ENCODE measurements at places on chromosomes 4 and X.

DNA sequence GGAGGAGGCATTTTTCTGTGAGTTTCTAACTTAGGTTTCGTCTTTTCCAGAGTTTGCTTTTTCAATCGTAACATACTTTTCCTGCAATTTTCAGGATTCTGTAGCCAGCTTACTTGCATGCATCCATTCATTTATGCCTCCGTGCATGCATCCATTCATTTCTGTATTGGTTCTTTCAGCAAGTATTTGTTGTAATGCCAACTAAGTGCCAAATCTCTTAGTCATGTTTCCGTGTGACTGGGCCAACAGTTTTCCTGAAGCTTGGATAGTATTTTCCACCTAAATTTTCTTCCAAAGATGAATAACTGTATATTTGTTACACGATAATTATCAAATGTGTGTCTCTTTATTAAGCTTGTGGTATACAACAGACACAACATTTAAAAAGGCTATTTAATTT is 41.5 kb downstream of the CBLL2 start:
- DNase-seq, result no peak

DNA sequence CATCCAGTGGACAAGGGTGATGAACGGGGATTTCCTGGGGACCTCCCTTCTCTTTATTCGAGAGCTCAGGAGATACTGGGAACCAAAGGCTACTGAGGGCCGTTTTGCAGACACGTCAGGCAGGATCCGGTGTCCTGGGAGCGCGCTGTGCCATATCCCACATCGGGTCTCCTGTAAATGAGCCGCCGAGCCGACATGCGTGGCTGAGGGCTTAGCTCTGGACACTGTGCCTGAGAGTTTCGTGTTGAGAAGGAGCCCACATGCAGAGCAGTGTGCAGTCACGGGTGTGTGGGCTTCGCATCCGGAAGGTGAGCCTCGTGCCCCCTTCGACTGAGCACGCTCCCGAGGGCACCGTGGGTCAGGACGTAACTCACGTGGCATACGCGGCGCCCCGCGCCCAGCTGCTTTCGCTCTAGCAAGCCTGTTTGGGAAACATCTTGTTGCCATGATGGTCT is 28.5 kb upstream of the HGFAC start:
- no peak for DNase-seq

GRCh38 chr4:182175788-182176519 is 67.2 kb upstream of the TENM3 start:
- no peak for DNase-seq

- DNase-seq, result no peak
Measured at GRCh38 chr4:143458966-143459365, 54.5 kb upstream of the SMARCA5 start.

DNA sequence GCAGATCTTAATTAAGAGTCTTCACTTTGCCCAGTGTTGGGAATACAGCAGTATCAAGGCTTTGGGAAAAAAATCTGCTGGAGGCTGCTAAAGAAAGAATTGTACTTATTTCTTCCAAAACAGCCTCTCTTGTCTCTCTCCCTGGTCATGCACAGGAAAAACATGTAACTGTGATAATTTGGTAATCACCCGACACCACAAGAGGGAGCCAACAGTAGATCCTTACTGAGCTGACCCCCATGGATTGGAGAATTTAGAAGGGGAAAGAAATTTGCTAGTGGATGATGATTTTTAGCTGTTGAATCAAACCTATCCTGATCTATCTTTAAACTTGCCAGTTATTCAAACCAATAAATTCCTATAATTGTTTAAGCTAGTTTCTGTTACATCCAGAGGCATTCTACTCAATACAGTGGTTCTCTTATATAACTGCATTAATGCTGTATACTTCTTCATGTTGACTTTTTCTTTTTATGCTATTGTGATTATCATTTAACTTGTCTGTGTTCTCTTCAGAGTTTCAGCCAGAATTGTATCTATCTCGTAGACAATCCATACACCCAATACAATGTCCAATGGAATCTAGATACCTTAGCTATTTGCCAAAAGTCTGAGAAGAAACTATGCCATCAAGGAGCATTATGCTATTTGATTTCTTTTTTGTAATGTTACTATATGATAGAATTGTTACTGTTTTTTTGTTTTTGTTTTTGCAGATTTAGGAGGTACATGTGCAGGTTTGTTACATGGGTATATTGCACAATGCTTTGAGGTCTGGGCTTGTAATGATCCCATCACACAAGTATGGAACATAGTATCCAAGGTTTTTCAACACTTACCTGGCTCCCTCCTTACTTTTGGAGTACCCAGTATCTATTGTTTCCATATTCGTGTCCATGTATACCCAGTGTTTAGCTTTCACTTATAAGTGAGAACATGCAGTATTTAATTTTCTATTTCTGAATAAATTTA is 31.3 kb upstream of the ARHGEF38 start:
- DNase-seq, result no peak

DNA sequence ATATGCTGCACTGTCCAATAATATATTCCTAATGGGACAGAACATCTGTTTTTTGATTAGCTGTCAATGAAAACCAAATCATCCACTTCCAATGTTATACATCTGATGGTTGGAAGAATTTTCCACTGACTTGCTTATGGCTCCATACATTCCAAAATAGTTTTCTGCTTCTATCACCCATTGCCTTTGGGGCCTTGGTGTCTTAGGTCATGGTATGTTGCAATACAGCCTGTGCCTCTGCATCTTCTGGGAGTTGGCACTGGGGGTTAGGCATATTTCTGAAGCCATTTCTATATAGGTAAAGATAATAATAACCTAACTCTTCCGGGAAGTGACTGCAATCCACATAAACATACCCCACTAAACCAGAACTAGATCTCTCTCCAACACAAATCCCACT is 53.2 kb upstream of the NR3C2 start:
- no peak for DNase-seq

DNA sequence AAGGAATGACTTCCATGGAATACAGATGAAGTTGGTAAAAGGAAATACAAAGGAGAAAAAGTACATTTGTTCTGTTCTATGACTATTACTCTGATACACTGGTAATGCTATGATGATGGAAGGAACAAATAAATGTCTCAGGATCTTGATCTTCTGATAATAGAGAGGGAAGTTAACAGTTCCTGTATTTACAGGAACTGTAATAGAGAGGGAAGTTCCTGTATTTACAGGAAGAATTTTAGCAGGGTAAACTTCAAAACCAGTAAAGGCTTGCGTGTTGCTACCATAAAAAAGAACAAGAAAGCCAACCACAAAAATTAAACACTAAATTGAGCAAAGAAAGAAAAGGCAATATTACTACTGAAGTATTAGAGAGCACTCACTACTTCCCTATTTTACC is 91.7 kb upstream of the HPGD start:
- no peak for DNase-seq

- no peak for DNase-seq
Measured at GRCh38 chrX:13420545-13421183, 100.8 kb upstream of the ATXN3L start.

- DNase-seq, result no peak
Measured at GRCh38 chrX:20015422-20015821, 24.6 kb upstream of the BCLAF3 start.

DNA sequence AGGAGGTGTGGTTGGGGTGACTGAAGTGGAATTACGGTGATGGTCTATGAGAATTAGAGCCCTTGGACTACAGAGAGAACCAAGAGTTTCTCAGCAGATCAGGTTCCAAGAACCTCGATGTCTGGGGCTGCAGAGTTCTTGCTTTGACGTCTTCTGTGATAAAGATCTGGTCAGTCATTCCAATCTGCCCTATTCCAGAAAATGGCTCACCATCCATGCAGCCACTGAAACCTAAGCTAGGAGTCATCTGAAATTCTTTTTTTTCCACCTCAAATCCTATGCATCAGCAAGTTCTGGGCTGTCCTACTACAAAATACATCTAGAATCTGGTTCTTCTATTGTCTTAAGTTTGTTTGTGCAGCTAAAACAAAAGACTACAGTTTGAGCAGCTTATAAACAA is 254.4 kb upstream of the PGRMC2 start:
- DNase-seq, result no peak

DNA sequence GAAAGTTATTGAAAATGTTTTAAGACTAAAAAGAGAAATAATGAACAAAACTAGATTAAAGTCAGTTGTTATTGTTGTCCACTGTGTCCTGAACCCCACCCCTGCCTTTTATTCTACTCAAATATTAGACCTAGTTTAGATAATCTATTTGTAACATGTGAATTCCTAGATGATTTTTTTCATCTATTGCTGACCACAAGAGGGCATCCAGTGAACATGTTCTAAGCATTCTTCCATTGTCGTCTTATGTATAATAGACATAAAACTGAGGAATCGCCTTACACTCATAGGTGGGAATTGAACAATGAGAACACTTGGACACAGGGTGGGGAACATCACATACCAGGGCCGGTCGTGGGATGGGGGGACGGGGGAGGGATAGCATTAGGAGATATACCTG is 36.4 kb upstream of the HPRT1 start:
- DNase-seq, result no peak

GRCh38 chrX:68985135-68985755 is 156.4 kb downstream of the EFNB1 start:
- DNase-seq, result no peak

GRCh38 chr4:125115476-125115875 is 199.3 kb upstream of the FAT4 start:
- no peak for DNase-seq

- no peak for DNase-seq
Measured at GRCh38 chr4:148069086-148069894, 337.4 kb downstream of the ARHGAP10 start.

- no peak for DNase-seq
Measured at GRCh38 chr4:40721730-40722171, 28.0 kb upstream of the NSUN7 start.

- DNase-seq, result no peak
Measured at GRCh38 chr4:159673221-159673620, 570.3 kb downstream of the RAPGEF2 start.

DNA sequence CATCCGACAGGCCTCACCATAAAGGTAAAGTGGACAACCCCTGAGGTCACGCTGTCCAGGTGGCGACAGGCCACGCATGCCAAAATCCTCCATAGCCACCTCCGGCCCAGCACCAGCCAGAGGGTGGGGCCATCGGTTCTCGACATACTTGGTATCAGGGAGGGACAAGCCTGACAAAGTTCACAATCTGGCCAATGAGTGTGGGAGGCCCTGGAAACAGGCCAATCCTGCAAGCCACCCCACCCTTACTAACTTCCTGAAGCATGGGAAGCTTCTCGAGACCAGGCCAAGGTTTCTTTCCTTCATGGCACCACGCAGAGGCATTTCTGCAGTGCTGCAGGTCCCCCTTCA is 73.8 kb downstream of the MTMR1 start:
- DNase-seq, result no peak

- DNase-seq, result no peak
Measured at GRCh38 chrX:39174772-39175417, 373.6 kb downstream of the MID1IP1 start.

- no peak for DNase-seq
Measured at GRCh38 chr4:65724973-65725372, 54.7 kb upstream of the EPHA5 start.

DNA sequence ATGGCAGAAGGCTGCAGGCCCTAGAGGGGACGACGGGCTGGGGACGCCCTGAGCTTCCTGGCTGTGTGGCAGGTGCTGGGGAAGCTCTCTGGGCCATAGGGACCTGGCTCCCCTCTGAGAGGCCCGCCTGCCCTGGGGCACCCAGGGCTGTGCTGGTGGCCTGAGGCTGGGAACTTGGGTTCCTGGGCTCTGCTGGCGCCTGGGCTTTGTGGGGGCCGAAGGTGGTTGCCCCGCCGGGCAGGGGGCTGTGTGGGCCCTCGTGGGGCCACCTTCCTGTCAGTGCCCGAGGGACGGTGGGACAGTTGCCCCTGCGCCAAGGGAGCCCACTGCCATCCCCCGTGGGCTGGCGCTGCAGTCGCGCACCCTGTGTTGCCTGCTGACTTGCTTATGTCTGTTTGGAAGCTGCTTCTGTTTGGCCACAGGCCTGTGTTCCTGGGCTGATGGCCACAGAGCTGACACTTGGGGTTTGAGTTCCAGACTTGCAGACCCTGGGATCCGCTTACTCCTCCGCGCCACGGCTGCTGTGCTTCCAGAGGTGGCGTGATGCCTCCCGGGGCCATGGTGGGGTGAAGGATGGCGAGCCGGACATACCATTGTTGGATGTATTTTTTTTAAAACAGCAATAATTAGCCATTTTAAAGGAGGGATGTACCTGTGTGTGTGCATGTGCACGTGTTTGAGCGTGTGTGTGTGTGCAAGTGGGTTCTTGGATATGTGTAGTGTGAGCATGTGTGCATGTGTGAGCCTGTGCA is 8.5 kb downstream of the NAT8L start:
- DNase-seq, result no peak

GRCh38 chrX:10483191-10483831 is 137.1 kb downstream of the MID1 start:
- DNase-seq, result no peak
